ENCODE measurements at places on chromosomes 4 and X. TPM values are rescaled to one million over a fixed set of nuclear protein-coding genes. Genes with fewer than 3 reads are reported as not detected.

- DNase-seq: no peak
Observed at GRCh38 chr4:632926-633325, 7.6 kb downstream of the PDE6B start.

- DNase-seq: no peak
Observed at GRCh38 chr4:55926610-55927009, 22.1 kb upstream of the CEP135 start.

DNA sequence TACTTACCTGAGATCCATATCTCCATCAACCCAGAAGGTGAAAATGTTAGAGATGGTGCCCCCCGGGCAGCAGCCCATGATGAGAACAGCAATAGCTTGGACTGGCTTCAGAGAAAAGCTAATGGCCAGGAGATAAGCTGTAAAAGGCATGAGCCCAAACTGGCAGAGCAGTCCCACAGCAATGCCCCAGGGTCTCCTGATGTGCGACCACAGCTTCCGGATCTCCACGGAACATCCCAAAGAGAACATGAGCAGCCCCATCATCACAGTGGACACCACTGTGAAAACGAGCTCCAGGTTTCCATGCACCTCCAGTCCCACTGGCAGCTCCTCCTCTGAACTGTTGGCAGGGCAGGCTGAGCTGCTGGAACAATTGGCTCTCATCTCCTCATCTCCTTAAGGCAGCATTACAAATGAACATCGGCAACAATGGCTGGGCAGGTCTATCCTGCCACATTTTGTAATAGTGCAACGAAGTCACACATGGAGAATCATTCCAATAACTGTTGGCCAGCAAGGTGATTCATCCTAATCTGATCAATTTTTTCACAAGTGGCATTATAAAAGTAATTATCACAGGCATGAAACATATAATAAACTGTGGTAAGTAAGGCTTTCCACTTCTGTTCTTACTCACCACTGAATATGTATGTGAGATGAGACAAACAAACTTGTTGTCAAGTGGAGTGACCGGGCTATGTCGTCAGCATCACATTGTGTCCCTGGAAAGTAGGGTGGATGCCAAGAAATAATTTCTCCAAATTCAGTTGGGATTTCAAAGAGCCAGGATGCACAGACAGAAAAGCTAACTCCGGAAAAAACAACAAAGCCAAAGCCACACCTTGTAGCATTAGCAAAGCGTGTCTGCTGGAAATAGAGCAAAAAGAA lies at the start of gene SLC10A6:
Gene SLC10A6 (minus strand): TSS at position 653 of the 888 bp plus-strand sequence. CDS start 269 bp downstream, at position 384.
- DNase-seq: no peak

DNA sequence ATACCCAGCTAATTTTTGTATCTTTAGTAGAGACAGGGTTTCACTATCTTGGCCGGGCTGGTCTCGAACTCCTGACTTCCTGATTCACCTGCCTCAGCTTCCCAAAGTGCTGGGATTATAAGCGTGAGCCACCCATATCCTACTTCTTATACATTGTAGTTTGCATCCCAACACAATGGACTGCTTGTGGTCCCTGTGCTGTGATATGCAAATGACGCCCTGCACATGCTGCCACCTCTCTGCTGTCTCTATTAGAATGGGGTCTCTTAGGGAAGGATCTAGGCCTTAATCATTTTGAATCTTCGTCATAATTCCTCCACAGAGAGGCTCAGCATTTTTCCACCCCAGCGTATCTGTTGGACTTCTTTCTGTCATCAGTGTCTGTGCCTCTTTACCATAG lies 595.9 kb downstream of the ADGRL3 start:
- no peak for DNase-seq

Gene MRPS18C
- 61.5 TPM for total RNA-seq

All from dorsolateral prefrontal cortex (tissue), 122 donors.